Fibroblast of skin of right quadriceps (primary cell): ENCODE measurements at places on chromosomes 7 and 10.
A peak's percentile ranks its signal among the peaks of the same experiment; 100 is the strongest.

- DNase-seq = no peak
Observed at GRCh38 chr10:100877461-100877850, 35.3 kb upstream of the SLF2 start.

DNA sequence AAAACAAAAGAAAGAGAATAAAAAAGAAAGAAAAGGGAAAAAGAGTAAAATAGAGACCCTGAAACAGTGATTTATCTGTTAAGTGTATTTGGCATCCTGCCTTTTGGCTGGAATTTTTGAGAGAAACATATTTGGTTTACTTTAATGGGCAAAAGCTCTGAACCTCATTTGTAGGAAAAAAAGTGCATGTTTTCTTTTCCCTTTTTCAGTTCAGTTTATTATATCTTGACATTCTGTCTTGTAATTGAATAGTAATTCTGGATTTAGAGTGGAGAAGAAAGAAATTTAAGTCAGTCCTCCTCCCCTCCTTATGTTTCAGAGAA is 69.5 kb downstream of the ARID5B start:
- peak; percentile 58 for DNase-seq

- DNase-seq = no peak
Observed at GRCh38 chr7:155383756-155384491, 74.0 kb upstream of the EN2 start.

DNA sequence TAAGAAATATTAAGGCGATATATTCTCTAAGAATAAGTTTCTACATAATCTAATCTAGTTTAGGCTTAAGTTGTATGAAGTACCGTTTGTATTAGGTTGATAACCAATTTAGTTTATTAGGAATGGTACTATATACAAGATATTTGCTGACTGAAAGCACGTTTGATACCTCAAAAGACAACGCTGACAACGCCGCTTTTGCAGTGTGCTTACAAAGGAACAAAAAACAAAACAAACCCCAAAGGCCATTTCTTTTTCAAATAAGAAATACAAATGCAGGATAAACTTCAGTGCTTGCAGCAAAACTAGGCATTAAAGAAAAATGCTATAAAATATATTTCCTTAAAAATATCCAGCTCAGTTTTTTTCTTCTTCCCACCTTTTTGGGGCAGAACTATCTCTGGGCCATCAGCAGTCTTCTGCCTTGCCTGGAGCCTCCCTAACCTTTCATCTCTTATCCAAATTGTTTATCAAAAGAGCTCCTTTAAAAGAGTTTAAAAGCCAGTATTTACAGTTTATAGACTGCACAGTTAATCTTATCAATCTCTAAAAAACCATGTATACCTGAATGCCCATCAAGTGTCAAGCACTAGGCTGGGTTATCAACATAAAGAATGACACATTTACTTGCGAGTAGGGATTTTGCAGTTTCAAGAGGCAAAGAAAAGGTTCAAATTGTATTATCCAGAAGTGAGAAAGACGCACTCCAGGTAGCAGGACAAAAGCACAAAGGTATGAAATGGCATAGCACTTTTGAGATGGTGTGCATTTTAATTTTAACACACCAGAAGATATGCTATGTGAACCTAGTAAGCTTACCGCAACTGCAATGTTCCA is 4.1 kb upstream of the KMT2E start:
- DNase-seq = no peak

DNA sequence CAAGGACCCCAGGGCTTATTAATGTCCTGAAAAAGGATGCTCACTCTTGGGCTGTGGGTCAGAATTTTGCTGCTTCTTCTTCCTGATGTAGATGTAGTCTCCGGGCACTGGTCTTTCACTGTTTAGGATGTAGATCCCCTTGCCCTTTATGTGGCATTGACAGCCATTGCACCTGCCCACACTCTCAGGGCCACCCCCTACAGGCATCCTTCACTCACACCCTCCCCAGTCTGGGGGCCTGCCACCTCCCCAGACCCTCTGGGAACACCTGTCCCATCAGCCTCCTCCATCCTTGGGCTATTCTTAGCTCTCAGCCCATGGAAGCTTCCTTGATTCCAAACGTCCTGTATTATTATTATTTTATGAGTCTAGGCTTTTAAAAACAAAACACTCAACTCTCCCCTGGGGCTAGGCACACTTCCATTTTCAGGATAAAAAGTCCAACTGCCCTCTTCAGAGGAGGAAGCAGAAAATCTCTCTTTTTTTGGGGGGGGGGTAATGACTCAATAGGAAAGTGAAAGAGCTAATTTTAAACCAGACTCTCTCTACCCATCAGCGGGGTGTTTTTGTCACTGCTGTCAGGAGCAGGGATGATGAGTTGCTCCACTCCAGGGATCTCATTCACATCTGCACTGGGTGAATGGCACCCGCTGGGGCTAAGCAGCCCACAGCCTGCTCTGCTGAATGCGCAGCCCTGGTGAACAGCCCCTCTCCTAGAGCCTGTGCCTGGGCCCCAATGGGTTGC is 11.5 kb upstream of the KLRG2 start:
- no peak for DNase-seq

- DNase-seq = no peak
Observed at GRCh38 chr10:75104842-75105241, 6.6 kb upstream of the SAMD8 start.

DNA sequence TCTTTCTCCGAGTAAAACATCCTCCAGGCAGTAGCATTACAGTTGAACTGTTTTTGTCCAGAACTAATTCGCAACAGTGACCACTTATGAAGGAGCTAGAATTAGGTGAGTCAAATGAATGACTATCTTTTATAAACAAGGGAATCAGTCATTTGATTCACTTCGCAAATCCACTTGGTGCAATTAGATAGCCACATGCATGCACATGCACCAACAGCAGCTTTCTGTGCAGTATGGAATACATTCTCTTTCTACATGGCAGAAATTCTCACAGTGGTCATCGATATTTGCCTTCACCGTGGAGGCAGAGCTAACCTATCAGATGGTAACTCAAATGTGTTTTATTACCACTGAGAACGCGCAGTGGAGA is 118.8 kb downstream of the CDK6 start:
- DNase-seq = no peak

- DNase-seq = peak; percentile 69
Observed at GRCh38 chr10:122459561-122460273, 1.6 kb upstream of the HTRA1 start.

DNA sequence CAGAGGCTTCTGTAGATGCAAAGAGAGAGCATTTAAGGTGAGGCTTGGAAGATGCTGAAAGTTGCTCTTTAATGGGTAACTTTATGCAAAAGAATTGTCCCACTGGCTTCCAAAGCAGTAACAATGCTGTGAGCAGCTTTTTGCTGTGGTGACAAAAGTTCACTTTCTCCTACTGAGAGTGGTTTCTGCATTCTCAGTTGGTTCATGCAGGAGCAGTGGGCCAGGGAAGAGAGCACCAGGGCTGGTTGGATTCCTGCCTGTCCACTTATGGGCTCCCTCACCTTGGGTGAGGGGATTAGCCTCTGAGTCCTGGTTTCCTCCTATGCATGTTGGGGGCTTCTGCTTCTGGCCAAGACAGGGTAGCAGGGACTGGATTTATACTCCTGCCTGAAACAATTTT is 31.1 kb upstream of the GOLGA7B start:
- no peak for DNase-seq

DNA sequence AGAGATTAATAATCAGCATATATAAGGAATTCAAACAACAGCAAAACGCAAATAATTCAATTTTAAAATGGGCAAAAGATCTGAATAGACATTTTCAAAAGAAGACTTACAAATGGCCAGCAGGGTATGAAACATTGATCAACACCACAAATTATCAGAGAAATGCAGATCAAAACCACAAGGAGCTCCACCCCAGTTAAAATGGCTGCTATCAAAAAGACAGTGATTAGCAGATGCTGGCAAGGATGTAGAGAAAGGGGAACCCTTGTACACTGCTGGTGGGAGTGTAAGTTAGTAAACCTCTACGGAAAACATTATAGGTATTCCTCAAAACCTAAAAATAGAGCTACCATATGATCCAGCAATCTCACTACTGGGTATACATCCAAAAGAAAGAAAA is 128.0 kb upstream of the CACUL1 start:
- DNase-seq = no peak

DNA sequence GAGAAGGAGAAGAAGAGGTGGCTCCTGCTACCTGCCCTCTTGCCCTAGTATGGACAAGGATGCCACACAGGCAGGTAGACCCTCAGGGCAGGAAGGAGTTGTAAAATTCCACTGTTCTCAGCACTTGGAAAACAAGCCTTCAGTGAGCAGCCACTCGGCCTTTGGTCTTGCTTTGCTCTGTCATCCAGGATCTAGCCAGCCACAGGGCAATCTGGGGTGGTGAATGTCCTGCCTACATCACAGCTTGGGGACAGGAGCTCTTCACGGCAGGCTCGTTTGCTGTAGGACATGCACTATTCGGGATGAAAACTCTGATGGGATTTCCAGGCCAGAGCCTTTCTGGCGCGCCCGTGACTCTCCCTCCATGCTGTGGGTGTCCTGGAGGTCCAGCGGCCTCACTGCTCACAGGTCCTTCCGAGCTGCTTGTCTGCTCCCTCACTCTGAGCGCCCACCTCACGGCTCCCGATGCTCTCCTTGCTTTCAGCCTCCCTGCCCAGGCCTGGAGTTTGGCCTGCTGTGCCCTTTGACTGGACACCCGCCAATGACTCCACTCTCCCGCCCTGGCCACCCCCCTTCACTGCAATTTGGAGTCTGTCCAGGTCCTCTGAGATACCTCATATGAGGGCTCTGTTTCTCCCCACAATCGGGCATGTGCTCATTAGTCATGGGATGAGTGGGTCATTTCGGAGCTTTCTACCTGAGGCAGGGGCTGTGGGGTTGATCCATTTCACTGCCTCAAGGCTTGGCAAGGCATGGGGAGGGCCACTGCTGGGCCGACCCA is 227.2 kb upstream of the GRB10 start:
- DNase-seq = peak; percentile 34

- DNase-seq = no peak
Observed at GRCh38 chr7:123594813-123595241, 6.8 kb upstream of the ASB15 start.

- no peak for DNase-seq
Observed at GRCh38 chr10:81200801-81201200, 663.1 kb downstream of the SH2D4B start.

- DNase-seq = peak; percentile 96
Observed at GRCh38 chr7:121084748-121085336, 96.3 kb downstream of the CPED1 start.

DNA sequence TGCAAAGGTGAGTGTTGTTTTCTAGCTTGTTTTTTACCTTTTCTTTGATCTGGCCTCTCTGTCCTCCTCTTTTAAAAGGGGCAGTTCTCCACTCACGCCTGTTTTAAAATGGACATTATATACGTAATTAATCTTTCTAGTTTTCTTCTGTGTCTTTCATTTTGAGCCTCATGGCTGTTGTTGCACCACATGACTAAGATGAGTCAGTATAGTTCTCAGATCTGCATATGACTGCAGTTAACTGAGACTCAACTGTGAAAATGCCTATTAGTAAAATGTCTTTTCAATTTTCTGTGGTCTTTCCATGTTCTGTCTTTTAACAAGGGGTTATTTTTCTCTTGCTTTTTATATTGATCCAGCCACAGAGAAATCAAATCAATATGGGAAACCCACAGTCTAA is 296.1 kb downstream of the CDK14 start:
- no peak for DNase-seq

GRCh38 chr10:71644307-71645180 is 75.0 kb downstream of the C10orf105 start:
- no peak for DNase-seq

- no peak for DNase-seq
Observed at GRCh38 chr10:114206902-114207301, 27.7 kb downstream of the TDRD1 start.

- DNase-seq = no peak
Observed at GRCh38 chr7:23207021-23207420, 25.2 kb downstream of the NUP42 start.
